PC-3 (cell line): ENCODE measurements at places on chromosomes 7 and 10. TPM values are rescaled to one million over a fixed set of nuclear protein-coding genes. Genes with fewer than 3 reads are reported as not detected.
A peak's percentile ranks its signal among the peaks of the same experiment; 100 is the strongest.

ARF5 gene
- 163 and 187 TPM in 2 replicates for total RNA-seq

GBX1 gene
- total RNA-seq, result not detected in 2 replicates

- no peaks in the 10 kb centered on the region for H3K27me3 ChIP-seq
- H3K36me3 ChIP-seq, result no peaks in the 10 kb centered on the region
- peaks cover 57% of the 10 kb centered on the region for H3K4me1 ChIP-seq
- H3K4me3 ChIP-seq, result no peak overlapping the region
- H3K27ac ChIP-seq, result peak overlapping the region; percentile 100
These were observed 108.6 kb downstream of the GRK5 start for GRCh38 chr10:119316002-119316358.

GRCh38 chr7:7100432-7100849, 81.9 kb upstream of the C1GALT1 start:
- DNase-seq, result no peak
- no peak overlapping the region for H3K4me3 ChIP-seq
- H3K27me3 ChIP-seq, result no peaks in the 10 kb centered on the region
- no peaks in the 10 kb centered on the region for H3K36me3 ChIP-seq

DNA sequence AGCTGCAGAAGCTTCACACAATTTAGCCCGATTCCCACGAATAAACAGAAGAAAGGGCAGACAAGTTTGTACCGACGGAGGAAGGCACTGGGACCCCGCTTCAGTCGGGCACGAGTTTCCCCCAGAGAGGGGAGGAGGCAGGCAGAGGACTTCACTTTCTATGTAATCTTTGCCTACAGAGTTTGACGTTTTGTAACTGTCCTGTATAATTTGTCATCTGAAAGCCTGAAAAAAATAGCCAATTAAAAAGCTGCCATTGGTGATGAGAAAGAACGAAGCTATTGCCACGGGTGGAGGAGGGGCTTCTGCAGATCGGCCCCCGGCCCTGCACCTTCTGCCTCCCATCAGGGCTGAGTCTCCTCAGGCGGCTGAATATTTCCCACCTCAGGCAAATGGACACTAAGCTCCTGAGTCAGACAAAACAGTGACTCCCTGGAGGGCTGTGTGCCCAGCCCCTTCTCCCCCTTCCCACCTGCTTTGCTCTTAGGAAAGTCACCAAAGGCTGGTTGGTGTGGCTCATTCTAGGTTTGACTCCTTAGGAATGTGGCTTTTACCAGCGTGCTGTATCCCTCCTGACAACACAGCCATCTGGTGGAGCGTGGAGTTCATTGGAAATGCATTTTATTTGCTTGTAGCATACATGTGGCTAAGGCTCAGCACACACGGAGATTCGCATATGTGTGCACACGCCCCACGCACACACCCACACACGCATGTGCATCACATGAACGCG, 117.4 kb downstream of the VIPR2 start:
- H3K4me1 ChIP-seq, result peaks cover 36% of the 10 kb centered on the region
- peak overlapping the region; percentile 18; the same call in 1 of the 2 replicates for H3K4me3 ChIP-seq
- H3K27me3 ChIP-seq, result no peaks in the 10 kb centered on the region
- no peaks in the 10 kb centered on the region for H3K36me3 ChIP-seq
